Thymus (tissue), 14 donors: ENCODE measurements at places on chromosomes 3 and 15. TPM values are rescaled to one million over a fixed set of nuclear protein-coding genes. Genes with fewer than 3 reads are reported as not detected.

DNA sequence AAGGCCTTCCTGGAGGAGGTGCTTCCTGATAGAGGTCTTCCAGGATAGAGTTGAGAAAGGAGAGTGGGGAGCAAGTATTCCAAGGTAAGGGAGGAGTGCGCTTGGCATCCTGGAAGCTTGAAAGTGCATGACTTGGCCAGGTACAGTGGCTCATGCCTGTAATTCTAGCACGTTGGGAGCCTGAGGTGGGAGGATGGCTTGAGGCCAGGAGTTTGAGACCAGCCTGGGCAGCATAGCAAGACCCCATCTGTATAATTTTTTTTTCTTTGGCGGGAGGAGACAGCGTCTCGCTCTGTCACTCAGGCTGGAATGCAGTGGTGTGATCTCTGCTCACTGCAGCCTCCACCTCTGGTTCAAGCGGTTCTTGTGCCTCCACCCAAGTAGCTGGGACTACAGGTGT is 19.2 kb upstream of the MORF4L1 start:
- no peak for DNase-seq

- DNase-seq = no peak
These were observed 21.3 kb downstream of the RTF1 start for GRCh38 chr15:41438206-41438605.

- DNase-seq = no peak
These were observed 179.0 kb upstream of the PFN2 start for GRCh38 chr3:150149651-150150051.

DNA sequence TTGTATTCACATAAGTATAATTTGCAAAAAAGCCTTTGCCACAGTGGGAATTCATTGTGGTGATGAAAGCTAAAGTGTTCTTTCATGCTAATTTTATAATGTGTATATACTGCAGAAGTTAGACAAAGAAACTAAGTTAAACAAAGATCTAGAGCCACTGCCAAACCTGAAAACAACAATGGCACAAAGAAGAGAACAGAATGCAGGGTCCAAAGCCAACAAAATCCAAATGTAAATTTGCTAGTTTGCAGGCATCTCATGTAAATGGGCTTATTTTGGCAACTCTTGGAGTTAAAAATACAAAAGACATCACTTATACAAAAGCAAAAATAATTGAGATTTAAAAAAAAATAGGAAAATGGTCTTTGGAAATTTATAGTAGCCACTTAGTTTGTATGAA is 123.0 kb downstream of the TCF12 start:
- no peak for DNase-seq

DNA sequence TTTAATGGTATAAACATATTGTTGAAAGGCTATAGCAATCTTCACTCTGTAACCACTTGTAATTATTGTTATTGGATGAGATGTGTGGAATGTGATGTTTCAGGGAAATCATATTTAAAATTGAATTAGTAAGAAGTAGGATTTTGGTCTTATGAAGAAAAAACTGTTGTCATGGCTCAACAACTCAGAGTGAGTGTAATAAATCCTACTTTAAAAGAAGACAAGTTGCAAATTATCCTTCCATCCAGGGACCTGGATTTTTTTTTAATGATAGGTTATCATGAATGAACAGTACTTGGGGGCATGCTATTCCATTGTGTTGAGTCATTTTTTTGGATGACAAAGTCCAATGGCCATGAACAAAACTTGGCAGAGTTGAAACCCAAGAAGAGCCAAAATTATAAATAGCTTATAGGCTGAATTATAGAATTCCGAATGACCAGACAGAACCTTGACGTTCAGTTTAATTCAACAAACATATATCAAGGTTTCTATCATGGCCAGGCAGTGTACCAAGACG is 625.5 kb upstream of the ZNF717 start:
- DNase-seq = no peak

The CLDN16 gene
- polyA plus RNA-seq = 1.3 TPM

The FILIP1L gene
- 15.5 TPM for polyA plus RNA-seq

The SLCO2A1 gene
- 3.9 TPM for polyA plus RNA-seq

The NEIL1 gene
- 77.9 TPM for polyA plus RNA-seq

The GOLGA8G gene
- 0.07 TPM for polyA plus RNA-seq
